Cortex of kidney (tissue), 1 donor: ENCODE measurements at places on chromosomes 7 and 10.

DNA sequence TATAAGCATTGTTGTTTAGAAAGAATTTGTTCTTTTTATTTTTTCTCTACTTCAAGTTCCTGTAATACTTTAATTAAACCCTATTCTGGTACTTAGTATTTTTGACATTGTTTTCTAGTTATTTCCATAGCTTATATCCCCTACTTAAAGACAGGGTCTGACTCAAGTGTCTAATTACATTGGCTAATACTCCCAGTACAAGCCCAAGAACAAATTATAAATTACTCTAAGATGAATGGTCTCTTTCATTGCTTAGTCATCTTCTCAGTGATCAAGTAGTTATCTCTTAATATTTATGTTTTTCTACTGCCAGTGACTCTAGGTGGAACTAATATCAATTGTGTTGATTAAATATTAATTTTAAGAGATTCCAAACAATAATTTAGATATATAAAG lies 21.6 kb downstream of the AHR start:
- no peak for DNase-seq

GRCh38 chr7:111400088-111400487 lies 162.2 kb downstream of the IMMP2L start:
- no peak for DNase-seq

DNA sequence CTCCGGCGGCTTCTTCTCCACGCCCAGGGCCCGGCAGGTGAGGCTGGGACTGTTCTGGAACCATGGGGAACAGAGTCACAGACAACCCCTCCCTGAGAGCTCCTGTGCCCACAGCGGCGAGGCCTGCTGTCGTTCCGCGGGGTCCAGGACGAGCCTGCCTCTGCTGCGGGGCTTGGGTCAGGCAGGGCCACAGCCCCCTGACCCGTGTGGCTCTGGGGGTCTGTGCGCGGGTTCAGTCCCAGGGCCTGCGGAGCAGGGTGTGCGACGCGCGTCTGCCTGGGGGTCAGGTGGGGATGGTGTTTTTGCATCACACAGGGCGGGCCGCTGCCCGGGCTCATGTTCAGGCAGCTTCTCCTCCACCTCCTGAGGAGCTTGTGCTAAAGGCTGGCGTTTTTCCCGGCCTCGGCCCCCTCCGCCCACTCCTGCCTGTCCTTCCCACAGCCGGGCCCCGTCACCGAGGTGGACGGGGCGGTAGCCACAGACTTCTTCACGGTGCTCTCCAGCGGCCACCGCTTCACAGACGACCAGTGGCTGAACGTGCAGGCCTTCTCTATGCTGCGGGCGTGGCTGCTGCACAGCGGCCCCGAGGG lies 8.4 kb downstream of the AP5Z1 start:
- DNase-seq, result no peak

DNA sequence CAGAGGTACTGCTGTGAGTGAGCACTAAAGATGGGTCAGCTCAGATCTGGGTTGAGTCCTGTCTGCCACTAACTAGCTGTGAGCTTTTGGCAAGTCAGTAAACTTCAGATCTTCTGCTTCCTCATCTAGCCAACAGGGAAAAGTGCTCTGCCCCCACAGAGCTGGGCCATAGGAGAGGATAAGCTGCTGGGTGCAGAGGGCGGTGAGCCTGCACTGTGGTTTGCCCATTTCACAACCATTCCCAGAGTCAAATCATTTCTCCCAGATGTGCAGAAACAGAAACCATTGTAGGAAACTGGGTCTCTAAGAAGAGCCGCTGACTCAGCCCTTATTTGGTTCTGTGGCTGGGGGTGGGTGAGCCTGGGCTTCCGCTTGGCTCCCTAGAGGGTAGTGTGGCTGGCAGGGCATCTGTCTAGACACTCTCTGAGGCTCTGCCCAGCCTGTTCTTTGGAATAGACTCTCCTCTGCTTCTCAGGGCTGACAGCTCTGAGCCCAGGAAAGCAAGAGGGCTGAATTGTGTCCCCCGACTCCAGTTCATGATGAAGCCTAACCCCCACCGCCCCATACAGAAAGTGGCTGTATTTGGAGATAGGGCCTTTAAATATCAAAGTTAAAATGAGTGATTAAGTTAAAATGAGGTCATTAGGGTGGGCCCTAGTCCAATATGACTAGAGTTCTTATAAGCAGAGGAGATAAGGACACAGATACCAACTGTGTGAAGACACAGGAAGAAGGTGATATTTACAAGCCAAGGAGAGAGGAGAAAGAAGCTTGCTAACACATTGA lies 29.5 kb upstream of the ARHGAP22 start:
- no peak for DNase-seq

GRCh38 chr10:60975716-60976115 lies 31.7 kb upstream of the RHOBTB1 start:
- DNase-seq, result no peak

- DNase-seq, result no peak
Observed at GRCh38 chr7:106126170-106126938, 14.2 kb upstream of the SYPL1 start.

DNA sequence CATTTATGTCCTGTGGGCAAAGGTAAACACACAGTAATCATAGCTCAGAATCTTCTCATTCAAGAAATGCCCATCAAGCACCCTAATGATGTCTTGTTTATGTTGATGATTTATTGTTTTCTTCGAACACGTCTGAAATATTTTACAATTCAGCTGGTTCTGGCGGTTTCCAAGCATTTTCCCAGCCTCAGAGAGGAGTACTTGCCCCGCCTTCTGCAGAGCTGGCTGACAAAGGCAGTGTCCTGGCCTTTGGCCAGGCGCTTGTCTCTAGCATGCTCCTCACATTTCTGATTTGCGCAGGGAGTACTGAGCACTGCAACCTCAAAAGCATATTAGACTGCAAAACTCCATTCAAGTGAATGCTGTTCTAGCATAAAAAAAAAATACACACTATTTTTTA lies 314.2 kb upstream of the GNAI1 start:
- DNase-seq, result no peak

DNA sequence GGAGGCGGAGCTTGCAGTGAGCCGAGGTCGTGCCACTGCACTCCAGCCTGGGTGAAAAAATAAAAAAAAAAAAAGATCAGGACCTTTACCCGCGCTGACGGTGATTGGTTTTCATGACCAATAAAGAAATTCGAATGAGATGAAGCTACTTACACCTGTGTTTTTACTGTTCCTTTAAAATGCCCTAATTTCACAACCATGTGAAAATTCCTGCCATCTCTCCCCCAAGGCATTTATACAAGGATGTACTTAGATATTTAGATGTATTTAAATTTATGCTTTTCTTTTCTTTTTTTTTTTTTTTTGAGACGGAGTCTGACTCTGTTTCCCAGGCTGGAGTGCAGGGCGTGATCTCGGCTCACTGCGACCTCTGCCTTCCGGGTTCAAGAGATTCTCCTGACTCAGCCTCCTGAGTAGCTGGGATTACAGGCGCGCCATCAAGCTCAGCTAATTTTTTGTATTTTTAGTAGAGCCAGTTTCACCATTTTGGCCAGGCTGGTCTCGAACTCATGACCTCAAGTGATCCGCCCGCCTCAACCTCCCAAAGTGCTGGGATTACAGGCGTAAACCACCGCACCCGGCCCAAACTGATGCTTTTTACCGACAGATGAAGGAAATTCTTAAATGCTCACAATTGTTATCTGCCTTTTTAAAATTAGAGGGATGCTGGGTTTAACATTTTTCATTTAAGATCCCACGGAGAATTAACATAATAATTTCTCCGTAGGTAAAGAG lies 3.1 kb upstream of the PHYH start:
- DNase-seq, result no peak

DNA sequence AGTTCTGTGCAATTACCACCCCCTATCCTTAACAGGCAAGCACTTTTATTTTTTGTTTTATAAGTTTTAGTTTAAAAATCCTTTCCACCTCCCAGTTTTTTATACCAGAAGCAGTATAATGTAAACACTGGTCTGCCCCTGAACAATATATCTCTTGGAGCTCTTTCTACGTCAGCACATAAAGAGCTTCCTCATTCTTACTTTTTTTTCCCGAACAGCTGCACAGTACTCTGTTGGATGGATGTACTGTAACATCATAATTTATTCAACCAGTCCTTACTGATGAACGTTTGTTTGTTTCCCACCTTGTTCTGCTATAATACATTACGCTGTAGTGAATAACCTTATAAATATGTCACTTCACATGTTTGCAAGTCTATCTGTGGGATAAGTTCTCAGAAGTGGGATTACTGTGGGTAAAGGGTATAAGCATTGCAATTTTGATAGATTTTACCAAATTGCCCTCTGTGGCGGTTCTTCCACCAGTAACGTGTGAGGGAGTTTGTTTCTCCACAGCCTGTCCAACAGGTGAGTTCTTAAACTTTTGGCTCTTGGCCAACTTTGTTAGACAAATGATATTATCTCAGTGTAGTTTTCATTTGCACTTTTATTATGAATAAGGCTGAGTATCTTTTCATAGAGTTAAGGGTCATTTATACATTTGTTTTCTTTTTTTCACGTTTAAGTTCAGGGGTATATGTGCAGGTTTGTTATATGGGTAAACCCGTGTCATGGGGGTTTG lies 32.8 kb downstream of the ADRA2A start:
- no peak for DNase-seq

DNA sequence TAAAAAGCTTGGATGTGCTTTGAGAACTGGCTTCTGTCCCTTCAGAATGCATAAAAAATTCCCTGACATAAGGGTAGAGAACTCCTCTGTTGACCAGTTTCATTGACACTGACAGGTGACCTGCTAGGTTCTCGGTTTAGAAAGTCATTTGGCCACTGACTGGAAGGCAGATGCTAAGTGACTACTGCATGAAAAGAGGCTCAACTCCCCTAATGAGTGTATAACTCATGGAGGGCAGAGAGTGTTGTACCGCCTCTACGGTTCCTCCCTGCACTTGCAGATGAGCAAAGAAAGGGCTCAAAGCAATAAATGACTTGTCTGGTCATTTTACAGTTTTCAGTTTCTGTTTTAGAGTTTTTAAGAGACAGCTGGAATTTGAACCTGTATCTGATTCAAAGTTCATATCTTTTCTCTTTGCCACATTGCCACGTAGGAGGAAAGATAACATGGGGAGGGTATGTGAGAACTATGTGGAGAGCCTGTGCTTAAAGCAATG lies 2.9 kb upstream of the FGL2 start:
- no peak for DNase-seq

DNA sequence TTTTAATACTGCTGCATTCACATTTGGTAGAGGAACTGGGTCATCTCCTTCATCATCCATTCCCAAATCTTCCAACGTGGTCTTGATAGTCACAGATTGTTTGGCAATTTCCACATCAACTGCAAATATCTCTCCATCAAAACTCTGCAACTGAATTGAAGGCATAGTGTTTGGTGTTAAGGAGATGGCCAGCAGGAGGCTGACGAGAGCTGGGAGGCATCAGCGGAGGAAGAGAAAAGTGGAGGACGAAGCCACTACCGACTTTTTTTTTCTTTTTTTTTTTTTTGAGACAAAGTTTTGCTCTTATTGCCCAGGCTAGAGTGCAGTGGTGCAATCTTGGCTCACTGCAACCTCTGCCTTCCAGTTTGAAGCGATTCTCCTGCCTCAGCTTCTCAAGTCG lies 205.0 kb upstream of the KCTD7 start:
- no peak for DNase-seq

GRCh38 chr7:127487381-127487780 lies 94.9 kb upstream of the ZNF800 start:
- DNase-seq, result no peak

GRCh38 chr10:5563991-5564536 lies 39.3 kb downstream of the CALML3 start:
- DNase-seq, result no peak

DNA sequence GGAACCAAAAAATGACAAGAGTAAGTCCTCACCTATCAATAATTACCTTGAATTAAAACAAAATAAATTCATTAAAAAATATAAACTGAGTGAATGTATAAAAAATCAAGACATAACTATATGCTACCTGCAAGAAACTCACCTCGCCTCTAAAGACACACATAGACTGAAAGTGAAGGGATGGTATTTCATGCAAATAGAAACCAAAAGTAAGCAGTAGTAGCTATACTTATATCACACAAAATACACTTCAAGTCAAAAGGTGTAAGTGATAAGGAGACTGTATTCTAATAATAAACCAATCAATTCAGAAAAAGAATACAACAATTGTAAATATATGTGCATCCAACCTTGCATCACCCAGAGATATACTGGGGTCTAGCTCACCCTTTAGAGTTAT lies 332.6 kb downstream of the SH2D4B start:
- no peak for DNase-seq

DNA sequence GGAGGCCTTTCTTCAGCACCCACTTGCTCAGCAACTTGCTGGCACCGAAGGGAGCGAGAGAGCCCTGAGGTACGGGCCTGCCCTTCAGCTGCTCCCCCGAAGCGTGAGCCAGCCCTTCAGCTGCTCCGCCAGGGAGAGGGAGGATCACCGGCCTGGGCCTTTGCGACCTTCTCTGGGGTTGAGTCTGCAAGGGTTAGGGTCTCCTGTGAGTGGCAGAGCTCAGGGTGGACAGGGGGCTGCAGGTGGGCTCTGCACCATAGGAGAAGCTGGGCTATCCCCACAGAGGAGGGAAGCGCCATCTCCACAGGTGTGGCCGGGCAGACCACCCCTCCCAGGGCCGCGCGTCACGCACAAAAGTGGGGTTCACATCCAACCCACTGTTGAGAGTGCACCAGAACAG lies 490.6 kb upstream of the FOXK1 start:
- DNase-seq, result no peak

DNA sequence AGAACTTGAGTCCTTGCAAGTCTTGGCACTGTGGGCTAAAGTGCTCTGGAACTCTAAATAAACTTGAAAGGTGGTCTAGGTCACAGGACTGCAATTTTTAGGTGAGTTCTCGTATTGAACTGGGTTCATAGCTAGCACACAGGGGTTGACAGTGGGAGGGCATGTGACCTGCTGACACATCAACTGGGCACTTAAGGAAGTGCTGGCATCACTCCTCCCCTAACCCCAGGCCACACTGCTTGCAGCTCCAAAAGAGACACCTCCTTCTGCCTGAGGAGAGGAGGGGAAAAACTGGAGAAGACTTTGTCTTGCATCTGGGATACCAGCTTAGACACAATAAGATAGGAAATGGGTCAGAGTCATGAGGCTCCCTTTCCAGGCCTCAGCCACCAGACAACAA lies 38.0 kb upstream of the AASS start:
- no peak for DNase-seq

GRCh38 chr10:118904286-118904685 lies 125.2 kb upstream of the NANOS1 start:
- no peak for DNase-seq

- DNase-seq, result no peak
Observed at GRCh38 chr10:114777415-114777814, 44.2 kb upstream of the FHIP2A start.

DNA sequence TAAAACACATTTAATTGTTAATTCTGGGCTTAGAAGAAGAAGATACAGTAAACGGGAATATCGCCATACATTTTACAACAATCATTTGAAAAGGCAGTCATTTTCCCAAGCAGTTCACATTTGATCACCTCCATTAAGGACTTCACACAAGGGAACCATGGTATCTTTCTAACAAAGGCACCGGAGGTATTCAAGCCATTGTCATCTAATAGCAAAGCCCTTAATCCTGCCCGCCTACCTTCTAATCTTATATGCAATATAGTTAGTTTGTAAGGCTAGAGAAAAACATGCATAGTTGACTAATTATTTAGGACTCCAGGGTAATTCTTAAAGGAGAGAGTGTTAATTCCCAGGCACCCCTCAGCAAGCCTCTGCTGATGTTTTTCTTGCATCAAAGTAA lies 83.1 kb downstream of the MRPL32 start:
- no peak for DNase-seq
